ENCODE measurements at places on chromosomes 6 and 20. TPM values are rescaled to one million over a fixed set of nuclear protein-coding genes. Genes with fewer than 3 reads are reported as not detected.

- peak; percentile 50 for DNase-seq
Measured at GRCh38 chr6:43798688-43799444, 28.9 kb downstream of the VEGFA start.

DNA sequence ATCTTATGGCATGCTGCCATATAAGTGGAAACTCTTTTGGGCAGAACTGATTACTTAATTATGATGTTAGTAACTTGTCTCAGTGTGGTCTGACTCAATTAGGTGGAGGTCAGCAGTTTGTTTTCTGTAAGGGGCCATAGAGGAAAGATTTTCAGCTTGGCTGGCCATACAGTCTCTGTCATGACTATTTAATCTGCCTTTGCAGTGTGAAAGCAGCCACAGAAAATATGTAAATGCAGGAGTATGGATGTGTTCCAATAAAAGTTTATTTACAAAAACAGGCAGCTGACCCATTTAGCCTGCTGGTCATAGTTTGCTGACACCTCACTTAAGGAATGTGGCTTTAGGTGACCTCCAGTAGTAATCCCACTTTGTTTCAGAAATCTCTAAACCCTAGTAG, 700.7 kb downstream of the EPM2A start:
- no peak for DNase-seq

- no peak for DNase-seq
Measured at GRCh38 chr6:100724696-100725095, 156.4 kb downstream of the ASCC3 start.

- DNase-seq: no peak
Measured at GRCh38 chr6:161151660-161152526, 122.0 kb downstream of the AGPAT4 start.

- no peak for DNase-seq
Measured at GRCh38 chr20:703006-703405, 27.4 kb upstream of the SCRT2 start.

DNA sequence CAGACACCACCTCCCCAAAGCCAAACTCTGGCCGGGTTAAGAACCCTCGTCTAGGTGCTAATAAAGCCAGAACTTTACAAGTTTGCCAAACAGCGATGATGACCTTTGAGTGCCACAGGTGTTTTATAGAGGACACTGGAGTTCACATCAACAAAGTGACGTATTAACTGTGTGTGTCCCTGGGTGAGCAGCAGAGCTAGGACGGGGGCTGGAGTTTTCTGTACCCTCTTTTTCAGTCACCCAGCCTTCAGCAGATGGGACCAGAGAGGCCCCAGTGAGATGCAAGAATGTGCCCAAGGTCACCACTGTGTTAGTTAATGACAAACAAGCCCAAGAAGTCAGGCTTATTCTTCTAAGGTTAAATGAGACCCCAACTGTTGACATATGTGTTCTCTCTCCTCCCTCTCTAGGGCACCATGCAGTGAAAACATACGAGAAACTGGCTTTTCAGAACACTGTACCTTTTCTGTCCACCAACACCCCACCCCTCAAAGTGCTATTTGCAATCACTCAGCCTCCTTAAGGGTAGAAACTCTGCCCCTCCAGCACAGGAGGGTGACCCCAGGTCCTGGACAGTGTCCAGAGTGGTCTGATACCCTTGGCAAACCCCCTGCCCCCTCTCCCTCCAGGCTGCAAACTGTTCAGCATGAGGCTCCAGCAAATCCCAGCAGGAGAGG, 5.2 kb downstream of the SDC4 start:
- DNase-seq: no peak

DNA sequence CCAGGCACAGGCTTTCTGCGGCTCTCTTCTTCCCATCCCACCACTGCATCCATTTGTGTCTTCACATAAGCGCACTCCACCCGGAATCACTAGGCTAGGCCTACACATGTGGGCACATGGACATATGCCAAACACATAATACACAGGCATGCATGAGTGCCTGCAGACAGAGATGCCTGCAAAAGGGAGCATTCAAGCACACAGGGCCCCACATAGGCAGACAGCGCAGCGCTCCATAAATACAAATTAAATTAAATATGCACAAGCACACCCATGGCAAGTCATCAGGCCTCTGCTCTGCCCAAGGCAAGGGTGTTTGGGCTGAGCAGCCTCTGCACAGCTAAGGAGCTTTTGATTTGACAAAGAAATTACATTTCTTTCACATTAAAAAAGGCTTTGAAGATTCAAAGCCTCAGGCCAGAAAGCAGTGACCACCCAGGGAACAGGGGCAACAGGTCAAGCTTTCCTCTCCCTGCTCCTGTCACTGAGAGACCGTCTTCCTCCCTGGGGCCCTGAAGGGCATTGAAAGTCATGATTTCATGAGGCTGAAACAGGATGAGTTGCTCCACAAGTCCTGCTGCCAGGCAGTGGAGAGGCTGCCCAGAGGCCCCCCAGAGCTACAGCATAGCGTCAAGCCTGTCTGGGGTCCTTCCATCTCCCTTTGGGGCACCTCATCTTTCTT, 134.2 kb upstream of the LRFN2 start:
- DNase-seq: no peak

DNA sequence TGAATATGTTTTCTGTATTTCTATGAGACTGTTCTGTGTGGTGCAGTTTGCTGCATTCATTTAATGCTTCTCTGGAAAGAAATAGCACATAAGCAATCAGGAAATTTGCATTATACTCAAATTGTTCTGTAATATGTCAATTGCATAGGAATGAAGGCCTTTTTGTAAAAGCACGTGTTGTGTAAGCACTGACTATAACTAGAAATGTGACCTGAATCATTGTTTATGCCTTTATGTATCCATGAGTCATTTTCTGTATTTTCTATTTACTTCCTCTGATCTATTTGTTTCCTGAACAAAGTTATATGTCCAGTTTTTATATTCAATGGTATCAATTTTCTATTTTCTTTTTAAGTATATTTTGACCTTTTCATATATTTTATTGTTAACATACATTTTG, 1455.3 kb downstream of the GRIK2 start:
- no peak for DNase-seq

DNA sequence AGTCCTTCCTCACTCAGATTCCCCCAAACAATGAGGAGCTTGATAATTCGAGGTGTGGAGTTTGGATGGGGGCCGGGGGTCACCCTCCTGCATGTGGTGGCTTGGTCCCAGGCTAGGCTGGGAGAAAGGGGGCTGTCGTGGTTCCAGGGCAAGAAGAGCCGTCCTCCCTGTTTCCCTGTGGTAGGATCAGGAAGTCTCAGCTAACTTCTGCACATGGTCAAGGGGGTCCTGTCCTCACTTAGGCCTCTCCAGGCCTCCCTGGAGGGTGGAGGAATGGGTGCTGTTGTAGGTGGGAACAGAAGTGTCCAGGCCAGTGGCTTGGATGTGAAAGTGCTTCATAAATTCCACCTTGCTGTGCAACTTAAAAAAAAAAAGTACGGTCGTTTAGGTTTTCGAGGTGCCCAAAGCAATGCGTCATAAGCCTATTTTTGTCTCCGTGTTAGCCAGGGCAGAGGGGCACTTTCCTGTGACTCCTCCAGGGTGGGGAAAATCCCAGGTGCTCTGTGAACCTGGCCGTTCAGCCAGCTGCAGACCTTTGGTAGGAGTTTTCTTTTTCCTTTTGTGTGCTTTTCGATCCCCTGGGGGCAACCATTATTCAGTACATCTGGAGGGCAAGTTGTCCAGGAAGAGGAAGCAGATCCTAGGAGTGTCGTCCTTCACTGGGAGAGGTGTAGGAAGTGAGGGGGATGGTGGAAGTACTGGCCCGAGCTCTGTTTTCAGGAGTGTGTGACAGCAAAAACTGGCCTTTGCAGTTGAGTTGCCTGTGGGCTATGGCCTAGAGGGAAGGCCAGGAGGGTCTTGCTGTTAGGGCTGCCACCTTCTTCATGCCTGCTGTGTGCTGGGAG, 9.6 kb downstream of the IGF2R start:
- DNase-seq: no peak

GRCh38 chr6:30754631-30755030, 10.3 kb upstream of the IER3 start:
- no peak for DNase-seq

DNA sequence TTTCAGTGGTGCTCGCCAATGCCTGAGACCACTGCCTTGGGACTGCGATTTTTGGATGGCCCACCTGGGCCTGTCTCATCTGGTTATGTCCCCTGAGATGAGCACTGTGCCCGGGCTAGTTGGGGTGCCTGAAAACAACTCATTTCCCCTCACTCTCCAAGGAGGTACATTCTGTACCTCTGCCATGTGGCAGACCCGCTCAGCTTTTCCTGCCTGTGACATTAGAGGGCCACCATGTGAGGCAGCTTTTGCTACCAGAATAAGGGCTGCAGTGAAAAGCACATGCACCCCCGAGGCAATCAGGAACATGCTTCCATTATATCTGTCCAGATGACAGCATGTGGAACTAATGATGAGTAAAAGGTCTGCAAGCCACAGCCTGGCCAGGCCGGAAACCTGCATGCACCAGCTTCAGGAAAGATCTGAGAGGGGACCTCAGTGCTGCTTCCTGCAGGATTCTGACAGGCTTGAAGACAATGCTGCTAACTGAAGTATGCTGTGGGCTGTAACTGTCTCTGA, 11.3 kb upstream of the SRSF6 start:
- DNase-seq: no peak

GRCh38 chr20:5722927-5723326, 27.3 kb upstream of the SHLD1 start:
- no peak for DNase-seq

DNA sequence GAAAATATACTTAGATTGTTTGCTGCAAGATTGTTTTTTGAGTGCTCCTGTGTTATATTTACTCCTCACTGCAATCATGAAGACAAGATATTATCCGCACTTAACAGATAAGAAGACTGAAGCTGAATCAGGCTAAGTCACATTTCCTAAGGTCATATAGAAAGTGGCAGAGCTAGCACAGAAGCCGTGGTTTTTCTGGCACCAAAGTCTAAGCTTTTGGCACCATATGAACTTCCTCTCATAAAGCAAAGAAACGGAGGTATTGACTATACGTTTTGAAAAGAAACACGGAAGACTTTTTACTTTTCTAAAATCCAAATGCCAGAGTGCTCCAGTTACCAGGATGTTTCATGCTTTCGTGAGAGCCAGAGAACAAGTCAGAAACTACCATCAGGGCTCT, 9.3 kb upstream of the DTD1 start:
- DNase-seq: no peak

DNA sequence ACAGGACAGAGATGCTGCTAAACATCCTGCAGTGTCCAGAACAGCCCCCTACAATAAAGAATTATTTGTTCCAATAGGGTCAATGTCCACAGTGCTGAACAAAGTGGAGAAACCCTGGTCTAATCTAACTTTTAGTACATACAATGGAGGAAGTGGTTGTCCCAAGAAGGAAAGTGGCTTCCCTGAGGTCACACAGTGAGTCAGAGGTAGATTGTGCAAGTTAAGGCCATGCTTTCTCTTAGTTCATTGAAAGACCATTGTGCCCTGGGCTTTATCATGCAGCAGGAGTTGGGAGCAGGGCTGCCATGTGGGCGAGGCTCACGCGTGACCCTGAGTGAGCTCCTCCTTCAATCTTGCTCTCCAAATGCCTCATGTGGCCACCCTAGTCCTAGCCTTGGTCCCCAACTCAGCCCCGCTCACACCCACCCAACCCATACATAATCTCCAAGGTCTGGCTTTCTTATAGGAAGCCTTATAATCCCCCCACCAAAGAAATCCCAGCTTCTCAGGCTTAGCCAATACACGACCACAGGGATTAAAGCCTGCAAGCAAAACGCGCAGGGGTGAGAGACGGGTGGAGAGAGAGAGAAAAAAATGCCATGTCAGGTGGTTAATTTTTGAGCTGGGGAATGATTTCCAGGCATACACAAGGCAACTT, 19.9 kb downstream of the SLC13A3 start:
- no peak for DNase-seq

DNA sequence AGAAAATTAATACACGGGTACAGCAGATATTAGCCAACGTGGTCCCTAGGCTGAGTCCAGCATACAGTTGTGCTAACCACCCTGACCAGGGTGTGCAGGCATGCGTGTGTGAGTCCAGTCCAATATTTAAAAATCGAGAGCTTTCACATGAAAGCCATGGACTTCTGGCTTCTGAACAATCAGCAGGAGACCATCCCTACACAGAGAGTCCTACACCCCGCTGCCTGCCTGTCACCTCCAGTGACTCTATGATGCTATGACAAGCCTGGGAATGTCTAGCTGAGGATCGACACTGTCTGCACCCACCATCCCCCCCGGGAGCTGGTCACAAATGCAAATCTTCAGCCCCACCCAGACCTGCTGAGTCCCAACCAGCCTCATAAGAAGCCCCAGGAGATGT, 7.9 kb downstream of the ACSS1 start:
- no peak for DNase-seq

FAM184A gene
- not detected for polyA plus RNA-seq

EEF1A2 gene
- 128 TPM for polyA plus RNA-seq

IL20RA gene
- polyA plus RNA-seq: not detected

SDCBP2 gene
- 0.39 TPM for polyA plus RNA-seq

UST gene
- polyA plus RNA-seq: 1.3 TPM

SLC2A10 gene
- not detected for polyA plus RNA-seq

PPIL6 gene
- 2.0 TPM for polyA plus RNA-seq

RAET1G gene
- 24.4 TPM for polyA plus RNA-seq

TFAP2D gene
- not detected for polyA plus RNA-seq

GSTA2 gene
- not detected for polyA plus RNA-seq

MYB gene
- 0.27 TPM for polyA plus RNA-seq

SNX14 gene
- polyA plus RNA-seq: 46.6 TPM

ALDH8A1 gene
- polyA plus RNA-seq: 0.18 TPM

PGC gene
- not detected for polyA plus RNA-seq

PPP1R16B gene
- polyA plus RNA-seq: 0.14 TPM
